CD4-positive, alpha-beta T cell treated with Interleukin-4 for 1 hour (primary cell): ENCODE measurements at places on chromosomes 12 and 14.
A peak's percentile ranks its signal among the peaks of the same experiment; 100 is the strongest.

- DNase-seq, result no peak
Observed at GRCh38 chr14:88929656-88930436, 105.4 kb downstream of the TTC8 start.

GRCh38 chr14:104247336-104248202 is 109.2 kb downstream of the KIF26A start:
- DNase-seq, result no peak

DNA sequence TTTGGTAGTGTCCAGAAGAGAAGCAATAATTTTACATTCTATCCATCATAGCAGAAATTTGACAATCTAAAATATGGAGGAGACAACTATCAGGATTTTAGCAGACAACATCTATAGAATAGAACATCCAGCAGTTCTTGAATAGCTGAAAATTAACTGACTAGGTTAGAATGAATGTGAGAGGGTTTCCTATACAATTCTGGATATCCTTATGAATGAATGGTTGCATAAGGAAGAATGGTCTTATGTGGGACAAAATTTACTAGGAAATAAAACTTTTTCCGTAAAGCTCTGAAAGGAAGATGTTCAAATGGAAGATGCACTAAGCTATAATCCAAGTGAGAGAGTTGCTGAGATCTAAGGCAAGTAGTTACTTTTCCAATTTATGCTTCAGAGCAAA is at the start of gene OR6C3:
Gene OR6C3 (plus strand): TSS at position 301 of the 400 bp plus-strand sequence. CDS start 955 bp downstream, outside the sequence.
- no peak for DNase-seq

GRCh38 chr14:56549721-56550120 is 29.9 kb upstream of the TMEM260 start:
- no peak for DNase-seq

- no peak for DNase-seq
Observed at GRCh38 chr12:88313554-88313953, 171.4 kb downstream of the TMTC3 start.

- no peak for DNase-seq
Observed at GRCh38 chr14:71382315-71382714, 475.1 kb downstream of the PCNX1 start.

DNA sequence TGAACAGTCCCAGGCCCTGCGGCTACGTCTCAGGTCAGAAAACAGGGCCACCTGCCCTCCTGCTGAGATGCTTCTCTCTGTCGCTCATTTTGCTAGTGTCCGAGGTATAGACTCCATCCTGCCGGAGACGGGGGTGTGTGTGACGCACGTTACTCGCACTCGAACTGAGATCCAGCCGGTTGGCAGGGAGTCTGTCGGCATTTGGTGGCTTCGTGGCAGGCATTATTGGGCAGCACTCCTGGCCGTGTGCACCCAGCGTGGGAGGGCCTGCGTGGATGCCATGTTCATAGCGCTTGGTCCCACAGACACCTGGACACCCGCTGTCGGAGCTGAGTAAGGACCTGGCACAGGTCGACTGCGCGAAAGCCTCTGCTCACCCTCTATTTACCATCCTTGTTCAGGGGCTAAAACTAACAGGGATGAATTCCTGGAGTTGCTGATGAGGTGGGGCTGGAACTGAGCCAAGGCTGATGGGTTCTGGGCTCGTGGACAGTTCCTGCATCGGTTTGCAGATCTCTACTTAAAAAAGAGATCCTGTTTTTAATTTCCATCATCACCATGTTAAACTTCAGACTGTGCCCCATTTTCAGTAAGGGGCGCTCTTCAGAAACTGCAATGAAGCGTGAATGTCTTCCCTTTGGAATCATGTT is 28.6 kb downstream of the AACS start:
- DNase-seq, result no peak

DNA sequence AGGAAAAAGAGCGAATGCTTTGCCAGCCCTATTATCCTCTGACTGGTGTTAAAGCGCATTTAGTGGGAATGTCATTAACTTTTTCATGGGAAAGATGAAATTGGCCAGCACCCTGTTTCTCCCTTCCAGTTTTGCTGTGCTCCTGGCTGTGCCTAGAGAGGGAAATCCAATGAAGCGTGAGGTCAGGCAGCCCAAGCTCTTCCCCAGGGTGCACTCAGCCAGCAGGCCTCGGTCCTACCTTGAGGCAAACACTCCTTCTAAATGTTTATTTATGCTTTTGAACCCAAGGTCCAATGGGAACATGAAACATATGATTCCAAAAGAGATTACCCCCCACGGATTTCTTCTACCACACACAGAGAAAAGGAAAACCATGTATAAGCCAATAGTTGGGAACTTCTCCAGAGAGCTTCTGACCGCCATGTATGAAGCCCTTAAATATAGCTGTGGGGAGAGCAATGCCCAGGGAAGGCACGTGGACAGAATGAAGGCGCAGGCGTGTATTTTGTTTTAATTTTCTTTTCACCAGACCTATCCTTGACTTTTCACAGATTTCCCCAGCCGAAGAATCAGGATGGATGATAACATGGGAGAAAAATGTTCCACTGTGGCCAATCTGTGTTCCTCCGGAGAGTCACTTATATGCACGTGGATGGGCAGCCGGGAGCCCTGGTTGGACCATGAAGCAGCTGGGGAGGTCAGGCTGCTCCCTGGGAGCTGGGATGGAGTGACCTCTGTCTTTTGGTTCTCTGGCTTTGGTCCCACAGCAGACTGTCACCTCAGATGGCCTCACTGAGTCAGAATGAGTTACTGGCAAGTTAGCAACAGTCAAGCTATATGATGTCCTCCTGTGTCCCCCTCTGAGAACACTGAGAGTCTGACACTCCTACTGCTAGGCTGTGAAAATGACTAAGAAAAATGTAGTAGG is 37.3 kb downstream of the GPR135 start:
- no peak for DNase-seq

DNA sequence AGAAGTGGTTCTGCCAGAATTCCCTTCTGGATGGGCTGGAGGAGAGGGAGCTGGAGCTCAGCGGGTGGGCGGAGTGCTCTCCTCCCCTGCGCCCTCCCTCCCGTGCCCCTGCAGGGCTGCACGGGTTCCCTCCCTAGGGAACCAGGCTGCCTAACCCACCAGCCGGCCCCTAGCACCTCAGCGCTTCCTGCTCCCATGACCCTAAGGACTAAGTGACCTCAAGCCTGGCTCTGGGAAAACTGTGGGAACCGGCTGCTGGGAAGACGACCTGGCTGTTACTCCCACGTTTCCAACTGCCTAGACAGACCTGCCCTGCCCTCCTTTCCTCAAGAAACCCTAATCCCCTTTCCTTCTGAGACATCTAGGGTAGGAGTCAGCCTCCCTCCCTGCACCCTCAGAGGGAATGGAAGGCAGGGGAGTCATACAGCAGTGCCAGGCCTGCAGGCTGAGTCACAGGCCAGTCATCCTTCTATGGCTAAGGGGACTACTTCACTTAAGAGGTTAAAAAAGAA is 31.5 kb downstream of the SLC6A12 start:
- DNase-seq, result no peak

DNA sequence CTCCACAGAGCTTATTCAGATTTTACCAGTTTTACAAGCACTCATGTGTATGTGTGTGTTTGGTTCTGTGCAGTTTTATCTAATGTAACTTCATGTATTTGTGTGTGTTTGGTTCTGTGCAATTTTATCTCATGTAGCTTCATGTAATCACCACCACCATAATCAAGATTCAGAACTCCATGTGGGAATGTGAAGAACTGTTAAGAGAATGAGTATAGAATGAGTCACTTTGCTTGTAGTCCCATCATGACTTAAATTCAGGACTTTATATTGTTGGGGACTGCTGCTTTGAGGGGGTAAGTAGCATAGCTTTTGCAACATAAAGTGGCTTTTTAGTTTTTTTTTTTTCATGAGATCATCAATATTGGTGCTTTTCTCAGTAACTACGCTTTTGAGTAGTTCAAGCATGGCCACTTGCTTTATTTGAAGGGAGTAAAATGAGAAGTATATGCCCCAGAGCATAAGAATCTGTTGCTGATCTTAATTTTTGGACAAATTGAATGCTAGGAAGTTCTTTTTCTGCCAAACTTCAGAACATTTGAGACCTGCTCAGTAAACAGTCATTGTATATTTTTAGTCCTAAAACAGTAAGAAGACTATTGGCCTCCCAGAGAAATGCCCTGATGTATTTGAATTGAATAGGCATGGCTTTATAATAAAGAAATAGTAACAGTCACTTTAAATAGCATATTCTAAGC is 28.8 kb downstream of the PROX2 start:
- DNase-seq, result no peak

GRCh38 chr12:15194456-15195368 is 26.5 kb downstream of the RERG start:
- no peak for DNase-seq

DNA sequence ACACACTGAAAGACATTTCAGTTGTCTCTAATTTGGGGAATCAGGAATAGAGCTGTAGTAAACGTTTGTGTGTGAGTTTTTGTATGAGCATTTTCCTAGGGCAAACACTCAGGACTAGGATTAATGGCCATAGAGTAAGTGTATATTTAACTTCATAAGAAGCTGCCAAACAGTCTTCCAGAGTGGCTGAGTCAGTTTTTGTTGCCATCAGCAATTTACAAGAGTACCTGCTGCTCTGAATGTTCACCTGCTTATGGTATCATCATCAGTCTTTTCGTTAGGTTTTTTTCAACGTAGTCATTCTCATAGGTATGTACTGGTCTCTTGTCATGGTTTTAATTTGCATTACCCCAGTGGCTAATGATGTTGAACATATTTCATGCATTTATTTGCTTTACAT is 30.6 kb upstream of the TRHDE start:
- DNase-seq, result no peak

DNA sequence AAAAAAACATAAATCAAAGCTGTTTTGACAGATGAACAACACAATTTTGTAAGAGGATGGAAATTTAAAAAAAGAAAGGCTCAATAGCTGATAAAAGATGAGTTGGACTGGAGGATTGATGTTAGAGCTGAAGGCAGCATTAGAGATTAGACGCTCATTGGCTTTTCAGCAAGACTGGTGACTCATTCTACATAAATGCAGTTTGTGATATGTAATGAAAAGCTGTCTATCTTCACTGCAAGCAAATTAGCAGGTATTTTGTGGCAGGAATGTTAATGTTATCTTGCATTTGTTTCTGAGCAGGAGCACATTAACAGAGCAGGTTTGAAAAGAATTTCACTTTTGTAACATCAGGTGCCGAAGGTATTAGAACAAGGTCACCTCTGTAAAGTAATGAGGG is 442.7 kb upstream of the NOVA1 start:
- DNase-seq, result no peak

DNA sequence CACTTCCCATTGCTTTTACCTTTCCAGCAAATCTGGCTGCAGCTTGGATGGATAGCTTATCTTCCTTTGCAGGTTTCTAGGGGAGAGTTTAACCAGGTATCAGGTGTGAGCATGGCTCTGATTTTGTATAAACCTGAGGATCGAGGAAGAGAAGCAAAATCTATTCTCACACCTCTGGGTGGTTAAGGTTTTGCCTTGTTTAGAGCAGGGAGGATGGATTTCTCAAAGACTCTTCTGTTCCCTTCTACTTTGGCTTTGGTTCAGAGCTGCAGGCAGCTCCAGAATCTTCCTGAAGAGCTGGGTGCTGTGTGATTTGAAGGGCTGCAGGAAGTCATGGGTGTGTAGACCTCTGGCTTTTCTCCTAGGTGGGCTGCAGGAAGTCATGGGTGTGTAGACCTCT is 1.7 kb downstream of the JDP2 start:
- no peak for DNase-seq

DNA sequence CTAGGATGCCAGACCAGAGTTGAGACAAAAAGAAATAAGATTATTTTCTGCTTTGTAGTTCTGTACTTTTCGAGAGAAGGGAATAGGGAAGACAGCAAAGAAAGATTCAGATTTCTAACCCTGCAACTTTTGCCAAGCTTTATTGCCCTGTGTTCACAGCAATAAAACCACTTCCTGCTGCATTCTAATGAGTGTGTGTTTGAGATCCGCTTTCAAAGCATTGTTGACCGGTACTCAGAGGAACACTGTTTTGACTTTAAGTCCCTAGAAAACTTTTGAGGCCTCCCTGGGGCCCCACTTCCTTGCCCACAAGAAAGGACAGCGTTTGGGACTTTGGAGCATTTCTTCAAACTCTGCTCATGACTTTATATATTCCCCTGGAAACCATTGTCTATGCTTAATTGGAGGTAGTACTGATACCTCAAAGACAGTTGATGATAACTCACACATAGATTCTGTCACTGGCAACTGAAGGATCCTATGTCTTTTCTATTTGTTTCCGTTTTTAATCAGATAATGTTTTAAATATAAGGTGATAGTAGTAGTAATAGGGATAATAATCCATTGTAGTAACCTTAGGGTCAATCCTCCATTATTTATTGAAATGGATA is 1.3 kb downstream of the RNASE6 start:
- peak; percentile 43 for DNase-seq

- no peak for DNase-seq
Observed at GRCh38 chr12:59698600-59698999, 102.8 kb downstream of the SLC16A7 start.

- DNase-seq, result no peak
Observed at GRCh38 chr14:96893966-96894622, 96.9 kb downstream of the VRK1 start.

DNA sequence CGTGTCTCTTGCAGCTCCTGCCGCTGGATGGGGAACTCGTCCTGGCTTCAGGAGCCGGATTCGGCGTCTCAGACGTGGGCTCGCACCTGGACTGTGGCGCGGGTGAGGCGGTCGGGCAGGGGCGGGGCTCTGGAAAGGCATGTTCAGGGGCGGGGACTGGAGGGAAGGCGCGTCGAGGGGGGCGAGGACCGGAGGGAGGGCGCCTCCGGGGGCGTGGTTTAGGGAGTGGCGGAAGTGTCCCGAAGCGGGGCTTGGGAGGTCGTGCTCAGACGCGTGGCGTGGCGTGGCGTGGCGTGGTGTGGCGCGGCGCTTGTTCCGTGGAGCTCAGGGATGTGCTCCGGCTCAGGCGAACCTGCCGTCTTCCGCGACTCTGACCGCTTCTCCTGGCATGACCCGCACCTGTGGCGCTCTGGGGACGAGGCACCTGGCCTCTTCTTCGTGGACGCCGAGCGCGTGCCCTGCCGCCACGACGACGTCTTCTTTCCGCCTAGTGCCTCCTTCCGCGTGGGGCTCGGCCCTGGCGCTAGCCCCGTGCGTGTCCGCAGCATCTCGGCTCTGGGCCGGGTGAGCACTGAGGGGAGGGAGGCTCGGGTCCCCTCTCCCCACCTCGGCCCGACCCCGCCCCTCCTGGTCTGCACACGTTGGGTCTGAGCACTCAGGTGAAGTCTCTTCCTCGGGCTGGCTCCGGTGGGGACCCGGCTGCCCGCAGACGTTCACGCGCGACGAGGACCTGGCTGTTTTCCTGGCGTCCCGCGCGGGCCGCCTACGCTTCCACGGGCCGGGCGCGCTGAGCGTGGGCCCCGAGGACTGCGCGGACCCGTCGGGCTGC is 6.2 kb downstream of the AMN start:
- peak; percentile 86 for DNase-seq

- DNase-seq, result no peak
Observed at GRCh38 chr12:76010732-76011458, 20.7 kb downstream of the PHLDA1 start.

GRCh38 chr12:92503971-92504593 is 198.7 kb upstream of the PLEKHG7 start:
- DNase-seq, result no peak

- DNase-seq, result no peak
Observed at GRCh38 chr14:63725786-63726460, 1.9 kb downstream of the SGPP1 start.

GRCh38 chr12:19792028-19792427 is 352.7 kb downstream of the AEBP2 start:
- no peak for DNase-seq

GRCh38 chr14:50020799-50021198 is 95.6 kb downstream of the VCPKMT start:
- DNase-seq, result no peak
